ENCODE measurements at places on chromosomes 7 and 10.

DNA sequence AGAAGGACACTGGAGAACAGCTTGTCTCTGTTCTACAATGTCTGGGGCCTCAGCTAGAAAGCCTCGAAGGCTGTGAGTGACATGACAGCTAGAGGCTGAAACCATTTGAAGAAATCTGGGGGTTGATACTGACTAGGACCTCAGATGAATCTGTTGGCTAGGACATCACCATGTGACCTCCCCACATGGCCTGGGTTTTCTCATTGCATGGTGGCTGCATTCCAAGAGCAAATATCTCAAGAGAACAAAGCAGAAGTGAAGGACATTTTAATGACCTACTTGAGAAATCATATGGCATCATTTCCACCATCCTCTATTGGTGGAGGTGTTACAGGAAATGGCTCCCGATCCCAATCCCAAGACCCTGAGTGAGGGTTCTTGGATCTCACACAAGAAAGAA is 450.6 kb upstream of the AUTS2 start:
- DNase-seq: no peak

GRCh38 chr7:121994625-121995410 is 121.9 kb downstream of the PTPRZ1 start:
- DNase-seq: peak; percentile 78

GRCh38 chr10:71868192-71868697 is 17.2 kb upstream of the PSAP start:
- peak; percentile 79 for DNase-seq

GRCh38 chr7:133650487-133651300 is 397.8 kb downstream of the EXOC4 start:
- no peak for DNase-seq

DNA sequence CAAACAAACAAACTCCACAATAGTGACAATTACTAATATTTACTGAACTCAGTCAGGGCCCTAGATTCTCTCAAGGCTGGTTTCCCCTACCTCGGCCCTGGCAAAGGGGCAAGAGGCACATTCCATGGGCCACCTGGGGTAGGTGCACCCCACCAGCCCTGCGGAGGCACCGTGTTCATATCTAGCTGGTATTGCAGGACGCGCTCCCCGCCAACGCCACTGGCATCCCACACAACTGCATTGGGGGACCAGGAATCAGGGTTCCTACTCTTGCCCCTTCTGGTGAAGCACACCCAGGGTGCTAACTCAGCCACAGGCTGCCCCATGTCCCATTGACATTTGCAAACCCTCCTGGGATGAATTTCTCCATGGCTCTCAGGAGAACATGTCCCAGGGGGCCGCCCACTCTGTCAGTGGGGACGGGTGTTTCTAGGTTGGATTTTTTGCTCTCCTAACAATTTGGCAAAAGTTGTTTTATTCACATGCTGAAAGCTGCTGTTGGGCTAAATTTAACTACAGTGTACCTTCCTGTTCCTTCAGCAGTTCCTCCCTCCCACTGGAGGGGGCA is 76.7 kb downstream of the ZRANB1 start:
- no peak for DNase-seq

DNA sequence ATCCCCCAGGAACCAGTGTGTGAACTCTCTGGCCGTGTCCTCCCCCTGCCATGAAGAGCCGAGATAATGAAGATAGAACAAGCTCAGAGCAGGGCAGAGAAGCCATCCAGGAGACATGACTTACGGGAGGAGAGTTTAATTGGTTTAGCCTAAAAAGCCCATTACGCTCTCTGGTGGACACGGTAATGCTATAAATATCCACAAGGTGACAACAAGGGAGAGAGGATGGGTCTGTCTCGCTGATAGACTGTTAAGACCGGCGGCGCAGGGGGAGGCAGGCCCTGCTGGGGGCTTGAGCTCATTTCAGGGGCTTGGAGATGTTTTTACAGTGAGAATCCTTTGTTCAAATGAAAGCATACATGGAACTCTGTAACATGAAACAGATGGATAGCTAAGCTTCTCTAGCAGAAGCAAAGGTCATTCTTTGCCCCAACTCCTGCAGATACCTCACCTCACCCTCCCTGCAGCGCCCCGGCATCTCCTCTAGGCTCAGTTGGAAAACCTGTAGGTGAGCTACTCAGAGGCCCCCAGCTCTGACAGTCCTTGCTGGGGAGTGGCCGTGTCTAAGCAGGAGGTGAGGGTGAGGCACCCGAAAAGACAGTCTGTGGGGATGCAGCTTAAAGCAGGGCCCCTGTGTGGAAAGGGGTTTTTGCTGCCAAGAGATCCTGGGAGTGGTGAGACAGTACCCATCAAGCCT is 40.8 kb upstream of the LOXL4 start:
- no peak for DNase-seq

GRCh38 chr10:24393201-24393600 is 184.3 kb downstream of the KIAA1217 start:
- DNase-seq: no peak

- DNase-seq: no peak
Observed at GRCh38 chr7:38000272-38000671, 79.8 kb downstream of the EPDR1 start.

DNA sequence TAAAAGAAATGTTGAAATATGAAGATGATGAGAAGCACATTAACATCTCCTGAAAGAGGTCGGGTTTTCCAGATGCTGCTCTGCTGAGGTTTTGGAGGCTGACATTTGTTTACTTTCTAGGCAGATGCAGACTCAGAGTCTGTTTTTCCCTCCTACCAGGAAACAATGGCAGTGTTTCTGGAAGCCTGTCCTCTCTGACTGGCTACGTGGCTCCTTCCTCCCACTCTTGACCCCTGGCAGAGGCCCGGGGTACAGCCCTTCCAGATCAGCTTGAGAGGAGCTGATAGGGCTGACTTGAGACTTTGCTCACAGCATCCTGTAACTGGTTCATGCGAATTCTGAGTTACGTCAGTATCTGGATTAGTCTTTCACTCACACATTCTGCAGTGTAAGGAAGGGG is 41.1 kb upstream of the IL15RA start:
- no peak for DNase-seq

DNA sequence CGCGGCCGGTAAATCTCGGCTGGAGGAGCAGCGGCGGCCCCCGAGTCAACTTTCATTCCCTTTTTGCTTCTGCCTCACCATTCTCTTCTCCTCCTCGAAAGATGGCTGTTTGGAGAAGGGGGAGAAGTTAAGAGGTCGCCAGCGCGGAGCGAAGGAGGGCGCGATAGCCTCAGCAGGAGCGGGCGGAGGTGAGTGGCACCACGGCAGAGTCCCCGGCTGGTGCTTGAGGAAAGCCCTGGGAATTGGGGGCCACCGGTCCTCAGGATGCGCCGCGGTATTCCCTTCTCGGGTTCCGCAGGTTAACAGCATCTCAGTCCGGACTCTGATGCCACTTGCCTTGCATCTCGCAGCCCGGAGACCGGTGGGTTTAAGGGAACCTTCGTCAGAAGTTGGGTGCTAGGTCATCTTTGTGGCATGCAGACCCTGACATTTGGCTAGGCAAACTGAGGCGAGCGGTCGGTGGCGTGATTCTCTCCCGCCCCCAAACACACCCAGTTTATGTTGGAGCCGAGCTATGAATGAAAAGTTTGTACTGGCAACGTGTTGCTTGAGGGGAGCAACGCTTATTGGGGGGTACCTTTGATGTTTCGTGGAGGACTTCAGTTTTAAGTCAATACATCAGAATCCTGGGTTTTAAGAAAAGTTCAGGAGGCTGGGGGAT is 59.5 kb upstream of the PRPS1L1 start:
- no peak for DNase-seq

DNA sequence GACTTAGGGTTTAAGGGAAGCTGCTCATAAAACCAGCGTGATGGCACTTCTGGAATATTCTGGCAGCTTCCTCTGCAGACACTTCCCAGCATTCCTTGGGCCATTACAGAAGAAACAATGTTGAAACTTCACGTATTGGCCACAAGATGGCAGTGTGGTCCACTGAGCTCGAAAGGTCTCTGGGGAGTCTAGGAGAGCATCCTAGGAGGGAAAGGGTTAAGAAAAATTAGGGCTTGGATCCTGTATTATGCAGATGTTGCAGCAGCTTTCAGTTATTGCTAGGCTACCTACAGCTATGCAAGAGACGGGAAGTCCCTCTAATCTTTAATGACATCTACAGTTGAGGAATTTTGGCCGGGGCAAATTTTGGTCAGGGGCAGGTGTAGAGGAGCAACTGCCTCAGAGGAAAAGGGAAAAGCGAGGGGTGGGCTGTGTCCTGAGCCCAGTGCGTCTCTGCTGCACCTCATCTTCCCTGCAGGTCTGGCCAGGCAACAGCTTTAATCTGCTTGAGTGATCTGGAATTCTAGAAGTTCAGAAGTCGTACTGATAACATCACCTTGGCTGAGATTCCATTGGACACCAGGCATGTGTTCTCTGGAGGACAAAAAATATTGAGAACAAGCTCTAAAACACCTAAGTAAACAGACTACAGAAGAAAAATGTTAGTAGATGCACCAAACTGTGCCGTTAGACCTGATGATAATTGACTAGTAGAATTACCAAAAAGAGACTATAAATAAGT is 220.8 kb upstream of the PRSS58 start:
- no peak for DNase-seq

DNA sequence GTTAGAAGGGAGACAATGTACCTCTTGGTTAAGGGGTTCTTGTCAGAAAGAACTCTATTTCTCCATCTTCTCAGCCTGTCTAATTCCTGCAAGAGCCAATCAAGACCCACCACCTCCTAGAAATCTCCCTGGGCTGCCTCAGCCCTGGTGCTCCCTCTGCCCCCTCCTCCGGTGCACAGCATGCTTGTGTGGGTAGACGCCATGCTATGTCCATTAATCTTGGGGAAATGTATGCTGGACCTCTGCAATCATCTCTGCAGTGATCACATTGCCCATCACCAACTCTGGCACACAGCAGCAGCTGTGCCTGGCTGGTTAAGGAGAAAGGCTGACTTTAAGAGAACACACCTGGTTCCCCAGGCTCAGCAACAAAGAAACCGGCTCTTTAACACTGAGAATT is 37.3 kb downstream of the SH3PXD2A start:
- no peak for DNase-seq

GRCh38 chr10:37957841-37958240 is 18.6 kb downstream of the ZNF25 start:
- DNase-seq: no peak

GRCh38 chr10:36170943-36171501 is 528.9 kb upstream of the FZD8 start:
- no peak for DNase-seq

GRCh38 chr10:77580482-77580881 is 57.1 kb downstream of the KCNMA1 start:
- no peak for DNase-seq

GRCh38 chr7:3264693-3265339 is 36.2 kb upstream of the SDK1 start:
- no peak for DNase-seq

DNA sequence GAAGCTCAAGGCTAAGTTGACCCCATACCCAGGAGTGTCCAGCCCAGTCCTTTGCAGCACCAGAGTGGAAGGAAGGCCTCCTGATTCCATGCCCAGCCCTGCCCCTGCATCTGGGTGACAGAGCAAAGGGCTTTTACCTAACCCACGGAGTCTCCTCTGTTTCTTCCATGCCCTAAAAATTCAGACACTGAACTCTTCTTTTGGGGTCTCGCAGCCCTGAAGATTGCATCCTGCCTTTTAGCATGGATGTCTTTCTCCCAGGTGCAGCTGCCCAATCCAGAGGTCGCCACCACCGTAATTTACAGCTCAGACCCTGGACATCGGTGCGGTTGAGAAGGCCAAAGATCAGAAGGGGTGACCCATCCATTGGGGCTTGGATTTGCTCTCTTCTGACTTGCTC is 50.8 kb downstream of the CXCL12 start:
- peak; percentile 65 for DNase-seq

- no peak for DNase-seq
Observed at GRCh38 chr7:36563706-36564327, 160.5 kb downstream of the AOAH start.

DNA sequence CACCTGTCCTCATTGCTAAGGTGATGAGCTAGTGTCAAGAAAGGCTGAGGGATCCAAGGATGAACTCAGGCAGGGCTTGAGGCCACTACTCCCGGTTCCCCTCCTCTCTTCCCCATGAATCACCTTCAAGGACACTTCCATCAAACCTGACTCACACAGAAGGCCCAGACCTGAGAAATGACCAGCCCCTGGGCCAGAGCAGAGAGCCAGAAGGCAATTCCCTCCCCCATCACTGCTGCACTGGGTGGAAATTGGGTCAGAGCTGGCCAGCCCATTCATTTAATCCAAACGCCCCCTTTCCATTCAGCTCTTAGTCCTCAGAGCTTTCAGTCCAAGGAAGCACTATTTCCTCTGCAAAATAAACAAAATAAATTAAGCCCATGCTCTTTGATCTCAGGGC is 182.0 kb downstream of the KCNMA1 start:
- no peak for DNase-seq

DNA sequence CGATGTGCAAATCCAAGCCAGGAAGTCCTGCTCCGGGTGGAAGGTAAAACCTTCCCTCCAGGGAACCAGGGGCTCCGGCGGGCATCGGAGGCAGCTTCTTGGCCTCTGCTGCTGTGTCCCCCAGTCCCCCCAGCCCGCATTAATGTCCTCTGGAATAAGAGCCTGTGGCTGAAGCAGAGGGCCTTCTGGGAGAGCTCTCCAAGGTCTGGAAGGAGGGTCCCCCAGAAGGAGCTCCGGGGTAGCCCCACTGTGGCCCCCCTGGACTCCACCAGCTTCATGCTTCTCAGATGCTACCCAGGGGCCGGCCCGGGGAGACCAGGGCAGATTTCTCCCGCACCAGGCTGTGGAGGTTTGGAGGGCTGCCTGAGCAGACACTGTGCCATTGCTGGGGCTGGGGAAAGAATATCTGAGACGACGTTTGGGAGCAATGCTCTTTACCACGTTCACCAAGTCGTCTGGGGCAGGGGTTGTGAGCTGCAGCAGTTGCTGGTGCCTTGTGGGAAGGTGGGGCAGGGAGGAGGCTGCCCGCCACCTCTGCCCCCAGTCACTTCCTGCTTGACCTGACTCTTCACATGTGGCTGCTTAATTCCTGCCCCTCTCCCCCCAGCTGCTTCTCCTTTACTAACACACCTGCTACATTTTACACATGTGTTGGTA is 8.3 kb downstream of the ZNF853 start:
- DNase-seq: no peak

- no peak for DNase-seq
Observed at GRCh38 chr7:42407021-42407710, 170.2 kb upstream of the GLI3 start.

- DNase-seq: no peak
Observed at GRCh38 chr7:16318989-16319915, 102.1 kb downstream of the CRPPA start.

GRCh38 chr10:22552888-22553378 is 161.4 kb downstream of the PIP4K2A start:
- DNase-seq: no peak

GRCh38 chr10:126658928-126659327 is 11.6 kb downstream of the C10orf90 start:
- no peak for DNase-seq

GRCh38 chr7:149147752-149148653 is 750 bp downstream of the ZNF398 start:
- DNase-seq: peak; percentile 89

- no peak for DNase-seq
Observed at GRCh38 chr7:92720604-92721350, 115.6 kb downstream of the CDK6 start.

Data from suprapubic skin (tissue), 4 donors.